ENCODE measurements at places on chromosomes 4 and X.
A peak's percentile ranks its signal among the peaks of the same experiment; 100 is the strongest.

GRCh38 chrX:140355429-140355828, 149.4 kb downstream of the SOX3 start:
- DNase-seq, result no peak

DNA sequence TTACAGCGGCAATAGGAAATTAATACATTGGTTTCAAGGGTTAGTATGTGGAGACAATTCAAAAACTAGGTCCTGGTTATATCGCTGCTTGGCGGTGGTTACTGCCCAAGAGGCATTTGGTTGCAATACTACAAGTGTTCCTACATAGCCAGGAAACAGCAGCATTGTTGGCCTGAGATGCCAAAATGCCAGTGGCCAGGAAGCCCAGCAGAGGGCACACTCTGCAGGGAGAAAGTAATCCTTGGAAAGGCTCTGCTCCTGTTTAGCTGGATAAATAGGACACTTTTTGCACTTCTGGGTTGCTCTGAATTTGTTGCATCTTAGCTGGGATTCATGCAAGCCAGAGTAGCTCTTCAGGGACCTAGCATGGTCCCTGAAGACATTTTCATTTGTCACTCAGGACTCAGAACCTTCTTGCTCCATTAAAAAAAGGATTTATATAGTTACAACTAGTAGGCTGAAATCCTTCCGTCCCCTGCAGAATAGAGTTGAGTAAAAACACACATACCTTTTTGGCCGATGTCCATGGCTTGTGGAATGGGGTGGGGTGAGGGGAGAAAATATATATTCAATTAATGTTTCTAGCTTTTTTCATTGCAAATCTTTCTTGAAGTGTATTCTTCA, 8.1 kb upstream of the GPR119 start:
- no peak for DNase-seq

- no peak for DNase-seq
Measured at GRCh38 chrX:141638550-141638949, 49.0 kb downstream of the SPANXA2 start.

GRCh38 chr4:18020145-18020670, 1.3 kb downstream of the LCORL start:
- DNase-seq, result peak; percentile 7

DNA sequence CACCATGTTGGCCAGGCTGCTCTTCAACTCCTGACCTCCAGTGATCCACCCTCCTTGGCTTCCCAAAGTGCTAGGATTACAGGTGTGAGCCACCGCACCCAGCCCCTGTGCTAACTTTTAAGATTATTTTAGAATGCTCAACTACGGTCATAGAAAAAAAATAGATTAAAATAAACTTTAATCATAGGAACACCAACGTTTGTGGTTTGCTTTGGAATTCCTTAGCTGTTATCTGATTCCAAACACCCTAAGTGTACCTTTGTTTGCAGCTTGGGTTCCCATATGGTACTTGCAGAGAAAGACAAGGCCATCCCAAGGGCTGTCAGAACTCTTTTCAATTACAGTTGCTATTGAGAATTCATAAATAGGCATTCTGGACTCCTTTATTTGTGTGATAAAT, 90.1 kb upstream of the EFHC2 start:
- no peak for DNase-seq

DNA sequence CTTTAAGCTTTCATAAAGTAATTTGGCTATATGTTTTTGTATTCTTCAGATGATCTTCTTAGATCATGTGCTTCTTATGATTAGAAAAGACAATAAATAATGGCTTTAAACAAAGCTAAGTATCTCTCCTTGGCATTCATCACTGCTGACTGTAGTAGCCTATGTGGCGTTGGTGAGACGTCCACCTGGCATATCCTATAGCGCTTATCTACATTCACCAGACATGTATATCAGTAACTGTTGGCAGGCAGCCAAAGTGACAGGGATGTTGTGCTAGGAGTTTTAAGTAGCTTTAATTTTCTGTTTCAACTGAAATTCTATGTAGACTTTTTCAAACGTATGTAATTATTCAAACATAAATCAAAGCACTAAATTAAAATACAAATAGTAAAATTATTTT, 276.4 kb downstream of the IL15 start:
- no peak for DNase-seq

DNA sequence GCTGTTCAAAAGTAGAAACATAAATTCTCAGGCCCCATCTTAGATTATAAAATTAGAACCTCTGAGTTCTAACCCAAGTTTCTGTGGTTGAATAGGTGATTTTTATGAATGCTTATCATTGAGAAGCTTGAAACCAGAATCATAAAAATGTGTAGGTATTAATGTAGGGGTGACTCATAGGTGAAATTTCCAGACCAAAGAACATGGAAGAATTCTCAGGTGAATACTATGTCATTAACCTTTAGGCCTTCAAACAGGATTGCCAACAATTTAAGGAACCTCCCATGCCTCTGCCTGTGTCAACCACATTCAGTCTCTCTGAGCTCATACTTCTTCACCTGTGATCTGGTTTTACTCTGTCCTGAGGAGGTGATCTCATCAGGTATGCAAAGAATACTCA, 177.8 kb downstream of the NPFFR2 start:
- no peak for DNase-seq

GRCh38 chr4:123536225-123536624, 139.6 kb downstream of the SPRY1 start:
- no peak for DNase-seq

DNA sequence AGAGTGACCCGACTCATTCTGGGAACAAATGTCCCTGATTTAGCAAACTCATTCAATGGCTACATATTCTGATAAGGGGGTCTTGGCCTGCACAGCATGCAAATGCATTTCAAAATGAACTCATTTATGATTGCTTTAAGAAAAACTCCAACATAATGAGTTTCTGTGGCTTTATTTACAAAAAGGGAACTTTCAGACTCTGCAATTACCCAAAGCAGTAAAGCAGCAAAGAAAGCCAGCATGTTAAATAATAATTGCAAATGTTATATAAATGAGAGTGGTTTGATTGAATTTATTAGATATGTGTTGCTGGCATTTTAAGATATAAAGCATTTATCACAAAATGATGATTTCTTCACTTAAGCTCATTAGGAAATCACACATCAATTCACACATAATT, 295.7 kb downstream of the FBXW7 start:
- no peak for DNase-seq

- no peak for DNase-seq
Measured at GRCh38 chr4:86678796-86679195, 84.7 kb downstream of the PTPN13 start.

DNA sequence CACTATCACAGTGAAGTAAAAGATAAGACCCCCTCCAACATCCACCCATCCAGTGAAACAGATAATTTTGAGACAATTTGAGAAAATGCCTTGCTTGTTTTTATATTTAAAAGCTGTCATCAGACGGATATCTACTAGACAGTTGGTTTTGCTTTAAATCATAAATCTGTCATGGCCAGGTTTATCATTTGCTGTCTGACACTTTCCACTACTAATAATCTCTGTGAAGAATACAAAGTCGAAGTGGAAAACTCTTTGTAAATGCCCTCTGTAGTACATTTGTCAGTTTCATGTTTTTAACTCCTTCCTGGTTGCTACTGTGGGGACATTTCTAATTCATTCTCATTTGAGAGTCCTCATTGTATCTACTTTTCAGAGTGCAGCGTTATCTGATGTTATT, 1606.2 kb upstream of the PCDH7 start:
- DNase-seq, result no peak

DNA sequence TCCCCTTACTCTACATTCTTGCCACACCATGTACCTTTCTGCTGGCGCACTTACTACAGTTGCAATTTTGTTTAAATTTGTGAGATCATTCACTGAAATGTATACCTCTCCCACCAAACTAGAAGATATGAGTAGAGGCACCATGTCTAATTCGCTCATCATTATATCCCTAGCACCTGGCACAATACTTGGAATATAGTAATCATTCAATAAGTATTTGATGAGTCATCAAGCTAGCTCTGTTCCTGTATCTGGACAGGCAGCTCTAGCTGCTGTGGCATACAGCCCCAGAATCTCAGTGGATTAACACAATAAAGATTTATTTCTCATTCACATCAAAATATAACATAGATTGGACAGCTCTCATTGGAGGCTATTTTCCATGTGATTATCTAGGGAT, 245.9 kb downstream of the IDS start:
- DNase-seq, result no peak

- DNase-seq, result no peak
Measured at GRCh38 chrX:51851507-51852085, 41.8 kb upstream of the MAGED1 start.

DNA sequence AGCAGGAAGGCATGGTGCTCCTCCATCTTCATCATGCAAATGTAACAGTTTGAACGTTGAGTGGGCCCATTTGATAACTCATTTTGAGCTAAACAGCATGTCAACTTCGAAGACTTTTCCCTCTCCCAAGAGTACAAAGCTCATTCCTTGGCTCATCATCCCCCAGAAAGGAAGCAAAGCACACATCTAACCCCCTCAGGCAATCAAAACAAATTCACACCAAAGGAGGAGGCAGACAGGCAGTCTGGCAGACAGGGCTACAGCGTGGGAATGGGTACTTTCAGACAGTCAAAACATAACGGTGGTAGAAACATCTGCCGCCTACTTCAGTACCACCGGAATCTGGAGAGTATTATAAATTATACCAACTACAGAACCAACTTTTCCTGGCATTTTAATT, 81.7 kb downstream of the PCDH19 start:
- DNase-seq, result no peak

DNA sequence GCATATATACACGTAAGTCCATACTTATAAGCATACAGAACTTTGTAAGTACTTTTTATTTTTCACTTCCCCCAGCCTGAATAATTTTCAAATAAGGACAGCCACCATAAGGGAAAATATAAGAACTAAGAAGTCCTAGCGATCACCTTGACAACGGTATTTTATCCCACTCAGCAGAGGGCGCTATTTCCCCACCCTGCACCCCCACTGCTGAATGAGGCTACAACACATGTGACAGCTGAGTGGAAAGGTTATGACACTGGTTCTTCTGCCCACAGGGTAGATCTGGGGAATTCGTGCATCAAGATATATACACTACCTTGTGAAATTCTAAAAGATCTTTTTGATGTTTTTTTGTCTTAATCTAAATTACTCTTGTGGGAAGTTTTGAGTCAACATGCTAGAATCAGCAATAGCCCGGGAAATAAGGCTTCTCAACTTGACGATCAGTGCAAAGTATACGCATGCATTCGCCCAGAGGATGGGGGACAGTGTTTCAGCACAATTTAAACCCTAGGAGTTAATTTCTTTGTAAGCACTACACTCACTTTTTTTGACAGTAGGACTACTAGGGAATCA, 151.5 kb downstream of the CORIN start:
- peak; percentile 60 for DNase-seq

DNA sequence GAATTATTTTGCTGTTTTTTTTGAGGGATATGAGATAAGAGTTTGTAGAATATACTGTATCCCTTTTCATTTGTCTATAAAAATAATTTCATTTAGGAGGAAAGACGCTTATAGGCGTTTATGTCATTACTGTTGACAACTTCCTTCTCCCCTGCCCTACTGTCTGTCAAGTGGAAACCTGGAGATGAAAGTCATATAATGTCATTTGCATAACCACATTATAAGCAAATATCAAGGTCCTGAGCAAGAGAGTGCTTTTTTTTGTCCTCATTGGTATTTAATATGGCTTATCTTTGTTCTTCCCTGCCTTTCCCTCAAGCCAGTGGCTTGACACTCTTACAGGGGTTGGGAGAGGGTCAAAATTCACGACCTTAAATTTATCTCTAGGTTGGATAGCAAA, 55.8 kb downstream of the LRP2BP start:
- no peak for DNase-seq

DNA sequence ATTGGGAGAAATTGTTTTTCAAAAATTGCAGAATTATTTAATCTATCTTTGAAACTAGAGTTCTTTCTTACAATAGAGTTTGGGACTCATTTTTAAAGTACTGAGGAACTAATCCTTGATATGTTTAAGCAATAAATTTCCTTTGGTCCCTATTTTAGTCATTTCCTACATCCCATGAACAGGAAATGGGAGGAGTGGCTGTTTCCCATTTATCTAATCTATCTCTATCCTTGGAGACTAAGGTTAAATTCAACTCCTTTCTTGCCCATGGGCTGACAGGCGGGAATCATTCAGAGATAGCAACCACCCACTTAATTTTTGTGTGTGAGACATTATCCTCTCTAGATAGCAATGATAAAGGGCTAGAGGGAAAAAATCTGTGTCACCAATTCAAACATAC, 131.6 kb upstream of the EMCN start:
- DNase-seq, result no peak

GRCh38 chr4:7762376-7763030, 177.2 kb downstream of the AFAP1 start:
- DNase-seq, result no peak

DNA sequence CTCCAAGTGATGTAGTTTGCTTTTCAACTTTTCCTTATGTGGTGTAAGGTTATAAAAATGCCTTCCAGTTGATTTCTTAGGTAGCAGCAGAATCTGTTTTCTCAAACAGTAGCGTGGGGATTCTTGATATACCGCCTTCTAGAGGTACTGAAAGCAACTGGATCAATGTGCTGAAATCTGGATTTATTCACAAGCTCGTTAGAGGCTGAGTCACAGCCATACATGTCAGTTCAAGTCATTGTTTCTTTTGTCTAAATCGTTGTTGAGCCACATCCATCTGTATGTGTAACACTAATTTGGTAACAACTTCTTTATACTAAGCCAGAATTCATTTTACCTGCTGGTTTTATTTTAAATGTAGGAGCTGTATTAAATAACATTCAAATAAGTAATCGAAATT, 200.0 kb upstream of the MAD2L1 start:
- DNase-seq, result no peak

- DNase-seq, result no peak
Measured at GRCh38 chr4:70958681-70959080, 34.8 kb upstream of the DCK start.

- no peak for DNase-seq
Measured at GRCh38 chr4:41701983-41702382, 46.5 kb downstream of the PHOX2B start.

- no peak for DNase-seq
Measured at GRCh38 chr4:120536884-120537283, 385.6 kb downstream of the PRDM5 start.

Data from stimulated activated CD4-positive, alpha-beta T cell treated with anti-CD3 and anti-CD28 coated beads, TNF-alpha, amount 100 ng/mL, for 48 hours (primary cell).